ENCODE measurements at places on chromosomes 7 and 10. TPM values are rescaled to one million over a fixed set of nuclear protein-coding genes. Genes with fewer than 3 reads are reported as not detected.

LLCFC1 gene
- total RNA-seq: not detected

ANKRD7 gene
- total RNA-seq: 0.30 TPM

AQP1 gene
- total RNA-seq: 0.39 TPM

PILRA gene
- total RNA-seq: 3.3 TPM
